ENCODE measurements at places on chromosomes 13 and 19.

DNA sequence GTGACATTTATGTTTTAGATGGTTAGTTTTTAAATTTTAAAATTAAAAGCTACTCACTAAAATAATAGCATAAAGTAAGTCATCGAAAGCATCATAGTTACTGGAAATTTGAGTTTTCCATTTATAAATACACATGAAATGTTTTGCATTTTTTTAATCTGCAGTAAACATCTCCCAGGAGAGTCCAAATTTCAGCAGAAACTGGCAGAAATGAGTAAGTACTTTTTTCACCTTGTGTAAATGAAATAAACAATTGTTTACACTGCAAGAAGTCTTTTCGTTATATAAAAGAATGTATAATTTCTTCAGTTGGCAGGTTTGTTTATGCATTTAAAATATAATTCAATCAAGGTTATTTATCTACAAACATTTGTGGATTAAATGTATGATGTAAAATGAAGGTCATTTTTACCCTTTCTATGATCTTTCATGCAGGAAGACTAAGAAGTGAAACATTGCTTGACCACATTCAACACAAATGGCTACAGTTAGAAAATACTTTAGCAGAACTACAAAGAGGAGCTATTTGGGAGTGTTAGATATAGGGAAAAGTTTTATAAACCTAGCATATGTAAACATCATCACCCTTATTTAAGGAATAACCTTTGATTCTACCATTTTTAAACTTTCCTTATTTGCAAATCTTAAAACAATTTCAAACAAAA lies 55.6 kb downstream of the RCBTB2 start:
- no peak for DNase-seq

DNA sequence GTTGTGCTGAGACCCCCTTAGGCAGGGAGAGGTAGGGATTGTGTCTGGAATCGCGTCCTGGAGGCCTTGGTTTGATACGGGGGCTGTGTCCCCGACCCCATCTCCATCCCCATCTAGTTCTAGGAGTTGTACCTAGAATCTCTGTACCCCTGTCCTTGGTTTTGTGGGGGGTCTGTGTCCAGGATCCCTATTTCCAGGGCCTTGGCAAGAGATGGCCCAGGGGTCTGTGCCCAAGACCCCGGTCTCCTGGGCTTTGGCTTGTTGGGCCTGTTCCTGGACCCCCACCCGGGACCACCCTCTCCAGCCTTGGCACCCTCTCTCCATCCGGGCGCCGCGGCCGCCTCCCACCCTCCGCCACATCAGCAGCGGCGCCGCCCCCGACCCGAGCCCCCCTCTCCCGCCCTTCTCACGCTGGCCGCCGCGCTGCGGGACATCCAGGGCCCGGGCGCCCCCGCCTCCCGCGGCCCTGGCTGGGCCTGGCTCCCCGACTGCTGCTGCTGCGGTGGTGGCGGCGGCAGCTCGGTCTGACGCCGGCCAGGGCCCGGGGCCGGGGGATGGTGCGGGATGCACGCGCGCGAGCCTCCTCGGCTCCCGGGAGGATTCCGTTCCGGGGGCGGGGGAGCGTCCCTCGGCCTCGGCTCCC lies at the start of gene NUMBL:
Gene NUMBL (minus strand): TSS at position 602 of the 643 bp plus-strand sequence. CDS start 168 bp downstream, at position 434.
- no peak for DNase-seq

- DNase-seq, result no peak
These were observed 1255.6 kb downstream of the DIAPH3 start for GRCh38 chr13:58908019-58908679.

DNA sequence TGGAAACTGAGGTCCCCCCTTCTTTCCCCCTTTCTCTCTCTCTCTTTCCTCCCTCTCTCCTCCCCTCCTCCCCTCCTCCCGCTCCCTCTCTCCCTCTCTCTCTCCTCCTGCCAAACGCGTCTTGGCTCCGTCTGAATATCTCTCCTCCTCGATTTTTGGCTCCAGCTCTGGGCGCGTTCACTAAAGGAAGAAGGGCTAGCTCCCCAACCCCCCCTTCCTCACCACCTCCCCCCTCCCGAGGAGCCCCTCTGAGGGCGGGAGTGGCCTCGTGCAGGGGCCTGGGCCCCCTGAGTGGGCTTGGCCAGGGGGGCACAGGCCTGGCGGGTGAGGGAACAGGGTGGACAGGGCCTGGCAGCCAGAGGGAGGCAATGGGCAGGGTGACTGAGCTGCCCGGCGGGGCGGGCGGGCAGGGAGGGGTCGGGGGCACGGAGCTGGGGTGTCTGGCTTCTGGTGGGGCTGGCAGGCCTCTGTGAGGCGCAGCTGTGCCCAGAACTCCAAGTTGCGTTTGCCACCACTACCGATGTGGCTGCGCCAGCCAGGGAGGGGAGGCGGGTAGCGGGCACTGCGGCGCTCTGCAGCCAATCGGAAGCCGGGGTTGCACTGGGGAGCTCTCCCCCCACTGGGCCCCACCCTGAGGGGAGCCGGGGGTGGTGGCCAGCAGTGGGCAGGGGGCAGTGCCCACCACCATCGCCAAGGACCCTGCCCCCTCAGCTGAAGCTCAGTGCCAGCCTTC lies 7.1 kb downstream of the NFIX start:
- DNase-seq, result no peak

- no peak for DNase-seq
These were observed 116.9 kb upstream of the EDNRB start for GRCh38 chr13:78035500-78035899.

DNA sequence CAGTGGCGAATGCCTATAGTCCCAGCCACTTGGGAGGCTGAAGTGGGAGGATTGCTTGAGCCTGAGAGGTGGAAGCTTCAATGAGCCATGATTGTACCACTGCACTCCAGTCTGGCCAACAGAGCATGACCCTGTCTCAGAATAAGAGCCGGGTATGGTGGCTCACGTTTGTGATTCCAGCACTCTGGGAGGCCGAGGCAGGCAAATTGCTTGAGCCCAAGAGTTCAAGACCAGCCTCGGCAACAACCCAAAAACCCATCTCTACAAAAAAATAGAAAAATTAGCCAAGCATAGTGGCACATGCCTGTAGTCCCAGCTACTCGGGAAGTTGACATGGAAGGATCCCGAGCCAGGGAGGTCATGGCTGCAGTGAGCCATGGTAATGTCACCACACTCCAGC lies 5.3 kb upstream of the NECTIN2 start:
- no peak for DNase-seq

DNA sequence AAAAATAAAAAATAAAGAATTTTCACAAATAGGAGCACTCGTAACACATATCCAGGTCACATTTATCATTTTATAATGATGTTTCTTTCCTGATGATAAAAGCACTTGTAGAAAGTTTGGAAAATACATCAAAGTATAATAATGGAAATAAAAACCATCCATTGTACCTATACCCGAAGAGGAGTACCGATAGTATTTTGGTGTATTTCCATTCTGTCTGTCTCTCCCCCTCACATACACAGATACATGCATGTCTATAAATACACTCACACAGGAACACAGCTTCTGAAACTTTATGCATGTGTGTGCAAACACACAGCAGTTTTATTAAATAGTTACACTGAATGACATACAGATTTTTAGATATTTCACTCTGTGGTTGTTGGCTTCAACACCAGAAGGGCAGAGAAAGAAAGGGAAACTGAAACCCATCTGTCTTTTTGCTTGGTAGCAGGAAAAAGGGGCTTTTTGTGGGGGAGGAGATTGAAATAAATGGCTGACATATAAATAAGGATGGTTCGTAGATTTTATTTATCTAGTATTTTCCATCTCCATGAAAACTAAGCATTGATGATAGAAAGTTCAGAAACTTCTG lies 114.8 kb downstream of the LRCH1 start:
- no peak for DNase-seq

DNA sequence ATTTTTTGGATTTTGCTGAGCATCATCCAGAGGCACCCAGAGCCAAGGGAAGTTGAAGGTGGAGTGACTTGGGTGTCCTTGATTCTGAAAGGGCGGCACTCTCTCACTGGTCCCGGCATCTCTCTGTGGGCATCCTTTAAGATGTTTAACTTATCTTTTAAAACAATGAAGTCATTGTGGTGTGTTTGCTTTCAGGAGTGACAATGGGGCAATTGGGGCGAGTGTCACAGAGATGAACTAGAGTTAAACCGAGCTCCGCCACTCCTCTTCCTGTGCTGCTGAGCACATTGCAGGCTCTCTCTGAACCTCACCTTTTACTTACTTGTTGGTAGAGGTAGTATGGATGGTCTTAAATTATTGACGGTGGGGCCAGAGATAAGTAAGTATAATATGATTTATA lies 295.7 kb downstream of the MYO16 start:
- DNase-seq, result no peak

DNA sequence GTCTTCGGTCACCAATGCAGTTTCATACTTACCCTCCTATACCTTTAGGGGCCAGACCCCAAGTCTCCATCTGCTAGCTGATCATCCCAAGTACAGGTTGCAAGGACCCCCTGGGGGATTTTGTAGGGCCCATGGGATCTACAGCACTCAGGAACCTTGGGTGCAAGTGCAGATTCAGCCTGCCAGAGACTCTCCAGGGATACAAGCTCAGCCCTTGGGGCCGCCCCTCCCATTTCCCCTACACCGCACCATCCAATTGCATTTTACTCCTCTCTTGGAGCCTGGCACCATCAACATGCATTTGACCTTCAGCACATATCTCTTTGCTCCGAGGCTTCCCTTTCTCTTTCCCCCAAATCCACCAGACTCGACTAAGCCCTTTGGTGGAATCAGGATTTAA lies 154.7 kb upstream of the ZNF536 start:
- DNase-seq, result no peak

GRCh38 chr19:46489445-46490272 lies 6.0 kb downstream of the PNMA8B start:
- DNase-seq, result no peak

- no peak for DNase-seq
These were observed 58.3 kb upstream of the MCF2L start for GRCh38 chr13:112910616-112911280.

- no peak for DNase-seq
These were observed 9.6 kb upstream of the NOTCH3 start for GRCh38 chr19:15210323-15210781.

- DNase-seq, result no peak
These were observed at the start of gene EPSTI1 for GRCh38 chr13:42991898-42992763. EPSTI1 (minus strand) TSS chr13:42992241; CDS start chr13:42992165, 76 bp downstream.

DNA sequence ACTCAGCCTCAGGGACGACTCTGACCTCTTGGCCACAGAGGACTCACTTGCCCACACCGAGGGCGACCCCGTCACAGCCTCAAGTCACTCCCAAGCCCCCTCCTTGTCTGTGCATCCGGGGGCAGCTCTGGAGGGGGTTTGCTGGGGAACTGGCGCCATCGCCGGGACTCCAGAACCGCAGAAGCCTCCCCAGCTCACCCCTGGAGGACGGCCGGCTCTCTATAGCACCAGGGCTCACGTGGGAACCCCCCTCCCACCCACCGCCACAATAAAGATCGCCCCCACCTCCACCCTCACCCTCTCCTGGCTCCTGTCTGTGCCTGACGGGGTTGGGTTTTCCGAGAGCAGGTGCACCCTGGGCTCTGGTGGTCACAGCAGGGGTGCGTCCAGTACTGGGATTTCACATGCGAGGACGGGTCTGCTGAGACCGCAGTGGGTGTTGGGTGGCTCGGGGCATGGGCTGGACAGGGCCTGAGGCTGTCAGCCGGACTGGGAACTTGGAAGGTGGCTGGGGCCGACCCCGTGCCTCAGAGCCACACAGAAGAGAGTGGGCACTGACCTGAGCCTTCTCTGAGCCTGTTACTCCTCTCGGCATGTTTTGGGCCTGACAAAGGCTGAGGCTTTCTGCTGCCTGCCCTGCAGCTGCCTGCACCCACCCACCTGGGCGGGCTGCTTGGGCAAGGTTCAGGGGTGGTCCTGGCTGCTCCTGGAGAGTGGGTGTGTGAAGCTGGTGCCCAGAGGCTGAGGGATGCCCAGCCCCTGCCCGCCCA lies 6.3 kb upstream of the HCN2 start:
- no peak for DNase-seq

- no peak for DNase-seq
These were observed 58.0 kb downstream of the USPL1 start for GRCh38 chr13:30675717-30676116.

DNA sequence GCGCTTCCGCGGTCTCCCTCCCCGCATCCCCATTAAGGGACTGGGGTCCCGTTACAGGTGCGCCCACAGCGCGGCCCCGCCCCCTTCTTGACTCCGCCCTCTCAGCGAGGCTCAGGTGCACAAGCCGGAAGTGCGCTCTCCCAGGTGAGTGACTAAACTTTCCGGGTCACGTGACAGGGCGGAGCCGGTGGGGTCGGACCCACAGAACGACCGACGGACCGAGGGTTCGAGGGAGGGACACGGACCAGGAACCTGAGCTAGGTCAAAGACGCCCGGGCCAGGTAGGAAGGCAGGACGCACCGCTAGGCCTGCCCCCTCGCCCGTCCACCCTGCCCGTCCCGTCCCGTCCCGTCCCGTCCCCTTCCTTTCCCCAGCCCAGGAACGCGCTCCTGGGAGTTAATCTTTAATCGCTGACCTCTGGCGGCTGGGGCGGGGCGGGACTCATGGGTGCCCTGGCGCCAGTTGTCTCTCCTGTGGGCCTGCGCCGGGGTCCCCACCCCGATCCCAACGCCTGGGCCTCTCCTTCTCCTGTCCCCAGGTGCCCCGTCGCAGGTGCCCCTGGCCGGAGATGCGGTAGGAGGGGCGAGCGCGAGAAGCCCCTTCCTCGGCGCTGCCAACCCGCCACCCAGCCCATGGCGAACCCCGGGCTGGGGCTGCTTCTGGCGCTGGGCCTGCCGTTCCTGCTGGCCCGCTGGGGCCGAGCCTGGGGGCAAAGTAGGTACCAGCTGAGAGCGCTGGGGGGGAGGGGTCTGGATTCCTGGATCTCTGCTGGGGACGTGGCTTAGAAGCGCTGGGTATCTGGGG lies at the start of gene CRB3:
Gene CRB3 (plus strand): TSS at position 202 of the 804 bp plus-strand sequence. CDS start 431 bp downstream, at position 633.
- no peak for DNase-seq

DNA sequence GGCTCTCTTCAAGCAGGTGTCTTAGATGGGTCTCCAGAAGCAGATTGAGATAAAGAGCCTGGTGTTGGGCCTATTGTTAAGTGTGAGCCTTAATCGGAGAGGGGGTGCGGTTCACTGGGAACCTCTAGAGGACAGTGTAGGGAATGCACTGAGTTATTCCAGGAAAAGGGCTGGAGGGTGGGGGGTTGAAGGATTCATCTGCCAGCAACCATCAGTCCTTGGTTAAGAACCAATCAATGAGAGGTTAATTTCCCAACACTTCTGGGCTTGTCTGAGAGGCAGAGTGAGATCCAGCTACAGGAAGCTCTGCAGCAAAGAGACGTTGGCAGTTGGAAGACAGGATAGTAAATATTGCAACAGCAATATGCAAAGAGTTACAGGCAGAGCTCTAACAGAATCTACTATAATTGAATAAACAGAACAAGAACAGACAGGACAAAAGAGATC lies 28.7 kb downstream of the CYP4F2 start:
- DNase-seq, result peak; percentile 20

DNA sequence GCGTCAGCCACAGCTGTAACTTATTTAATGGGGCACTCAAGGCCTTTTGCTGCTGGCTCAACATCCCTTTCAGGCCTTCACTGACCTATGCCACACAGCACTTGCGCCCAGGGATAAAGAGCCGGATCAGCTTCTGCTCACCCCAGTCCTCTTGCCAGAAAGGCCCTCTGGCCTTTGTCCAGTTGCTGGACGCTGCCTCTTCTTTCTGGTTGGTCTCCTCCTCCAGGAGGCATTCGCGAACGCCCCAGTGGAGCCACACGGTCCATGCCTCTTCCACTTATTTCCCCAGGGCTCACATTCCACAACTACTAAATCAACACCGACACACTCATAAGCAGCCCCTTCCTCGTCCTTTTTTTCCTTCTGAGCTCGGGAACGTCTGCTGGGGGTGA lies 3.7 kb upstream of the ZNF329 start:
- no peak for DNase-seq

GRCh38 chr19:7916955-7917266 lies 2.3 kb downstream of the TGFBR3L start:
- no peak for DNase-seq
